ENCODE measurements at places on chromosomes 3 and 15.
A peak's percentile ranks its signal among the peaks of the same experiment; 100 is the strongest.

- peak; percentile 66 for DNase-seq
These were observed 15.5 kb downstream of the TATDN2 start for GRCh38 chr3:10263646-10264363.

DNA sequence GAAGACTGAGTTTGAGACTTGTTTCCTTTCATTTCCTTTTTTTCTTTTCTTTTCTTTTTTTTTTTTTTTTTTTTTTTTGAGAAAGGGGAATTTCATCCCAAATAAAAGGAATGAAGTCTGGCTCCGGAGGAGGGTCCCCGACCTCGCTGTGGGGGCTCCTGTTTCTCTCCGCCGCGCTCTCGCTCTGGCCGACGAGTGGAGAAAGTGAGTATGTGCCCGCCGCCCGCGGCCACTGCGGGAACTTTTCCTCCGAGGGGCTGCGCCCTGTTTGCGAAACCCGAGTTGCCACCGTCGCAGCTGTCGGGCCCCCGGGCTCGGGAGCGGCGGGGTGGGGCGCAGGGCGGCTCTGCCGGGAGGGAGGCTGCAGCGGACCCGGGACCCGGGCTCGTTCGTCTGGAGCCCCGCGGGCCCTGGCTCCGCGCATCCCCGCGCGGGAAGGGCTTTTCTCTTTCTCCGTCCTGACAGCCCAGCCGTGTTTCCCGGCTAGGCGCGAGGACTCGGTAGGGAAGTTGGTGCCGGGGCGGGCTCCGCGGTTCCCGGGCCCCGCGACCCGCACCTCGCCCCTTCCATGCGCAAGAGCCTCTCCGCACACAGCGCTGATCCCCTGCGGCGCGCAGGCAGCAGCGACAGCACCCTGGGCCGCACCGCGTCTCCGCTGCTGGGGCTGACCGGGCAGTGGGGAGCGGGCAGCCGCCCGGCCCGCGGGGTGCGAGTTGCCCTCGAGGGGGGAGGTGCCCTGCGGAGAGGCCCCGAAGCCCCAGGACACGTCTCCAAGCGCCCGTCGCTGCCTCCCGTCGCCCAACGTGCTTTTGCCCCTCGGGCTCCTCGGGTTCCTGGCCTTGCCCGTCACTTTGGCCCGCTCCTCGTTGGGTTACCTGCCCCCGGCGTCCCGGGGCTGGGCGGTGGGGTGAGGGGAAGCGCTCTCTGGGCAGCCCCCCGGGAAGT lies 1.4 kb downstream of the IGF1R start:
- DNase-seq: peak; percentile 29

DNA sequence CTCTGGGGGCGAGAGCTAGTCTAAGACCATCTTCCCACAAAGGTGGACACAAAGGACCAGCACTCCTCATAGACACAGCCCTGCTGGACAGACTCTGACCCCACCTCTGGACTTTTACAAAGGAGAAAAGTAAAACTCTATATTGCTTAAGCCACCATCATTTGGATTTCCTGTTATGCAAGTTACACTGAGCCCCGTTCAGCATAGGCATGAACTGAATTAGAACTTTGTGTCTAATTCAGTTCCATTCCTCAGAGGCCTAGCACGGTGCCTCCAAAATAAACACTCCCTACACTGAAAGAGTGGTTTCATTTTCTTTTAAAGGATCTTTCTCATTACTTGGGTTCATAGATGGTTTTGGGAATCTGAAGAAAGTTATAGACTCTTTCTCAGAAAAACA lies 79.2 kb upstream of the OCA2 start:
- DNase-seq: no peak

GRCh38 chr15:86849558-86850285 lies 770.1 kb downstream of the AGBL1 start:
- no peak for DNase-seq

- no peak for DNase-seq
These were observed 24.7 kb downstream of the CPN2 start for GRCh38 chr3:194326192-194326967.

GRCh38 chr3:60355825-60356224 lies 895.4 kb downstream of the FHIT start:
- DNase-seq: no peak

- DNase-seq: no peak
These were observed 37.6 kb downstream of the ZNF148 start for GRCh38 chr3:125337506-125337905.

DNA sequence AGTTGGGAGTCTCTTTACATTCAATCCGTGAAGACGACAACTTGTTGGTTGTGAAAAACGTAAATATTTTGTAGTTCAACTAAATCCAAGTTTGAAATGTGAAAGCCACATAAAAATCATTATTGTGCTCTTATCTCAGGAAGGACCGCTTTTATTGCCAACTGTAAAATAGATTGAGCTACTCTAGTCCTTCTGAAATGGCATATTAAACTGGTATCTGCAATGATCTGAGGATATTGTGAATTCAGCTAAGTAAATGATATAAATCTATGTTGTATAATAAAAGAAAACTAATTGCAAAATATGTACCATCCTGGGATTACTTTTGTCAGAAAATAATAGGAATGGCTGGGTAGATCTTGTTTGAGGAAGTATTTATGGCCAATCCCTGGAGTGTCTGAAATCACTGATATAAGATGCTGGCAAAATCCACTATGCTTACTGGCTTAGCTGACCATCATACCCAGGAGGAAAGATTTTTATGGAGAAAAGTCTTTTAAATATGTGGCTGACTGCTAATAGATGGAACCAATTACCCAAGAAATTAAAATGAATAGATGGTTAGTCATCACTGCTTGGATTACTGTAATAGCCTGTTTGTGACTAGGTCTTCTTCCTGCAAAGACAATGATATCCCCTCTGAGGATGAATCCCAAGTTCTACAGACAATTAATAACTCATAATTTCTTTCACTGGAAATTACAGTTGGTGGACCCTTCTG lies 191.8 kb downstream of the SEMA6D start:
- no peak for DNase-seq

- DNase-seq: no peak
These were observed 83.3 kb downstream of the GLDN start for GRCh38 chr15:51424780-51425179.

GRCh38 chr3:183377307-183377959 lies 51.0 kb downstream of the MCF2L2 start:
- DNase-seq: no peak

DNA sequence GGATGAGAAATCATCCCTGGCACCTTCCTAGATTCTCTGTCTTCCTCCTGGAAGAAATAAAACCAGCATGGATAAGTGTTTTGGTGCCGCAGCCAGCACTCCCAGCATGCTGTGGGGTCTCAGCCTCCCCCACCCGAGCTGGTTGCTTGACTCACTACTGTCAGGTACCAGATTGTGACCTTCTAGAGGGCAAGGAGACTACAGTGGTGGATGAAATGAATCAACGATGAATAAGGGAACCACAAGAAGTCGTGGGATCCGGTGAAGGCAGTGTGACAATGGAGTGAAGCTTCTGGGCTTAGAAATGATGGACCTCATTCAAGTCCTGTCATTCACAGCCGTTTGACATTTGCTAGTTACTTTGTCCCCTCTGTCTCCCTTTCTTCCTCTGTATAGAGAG lies 50.2 kb upstream of the SLCO3A1 start:
- no peak for DNase-seq

- no peak for DNase-seq
These were observed 157.7 kb downstream of the RPLP1 start for GRCh38 chr15:69610277-69610676.

DNA sequence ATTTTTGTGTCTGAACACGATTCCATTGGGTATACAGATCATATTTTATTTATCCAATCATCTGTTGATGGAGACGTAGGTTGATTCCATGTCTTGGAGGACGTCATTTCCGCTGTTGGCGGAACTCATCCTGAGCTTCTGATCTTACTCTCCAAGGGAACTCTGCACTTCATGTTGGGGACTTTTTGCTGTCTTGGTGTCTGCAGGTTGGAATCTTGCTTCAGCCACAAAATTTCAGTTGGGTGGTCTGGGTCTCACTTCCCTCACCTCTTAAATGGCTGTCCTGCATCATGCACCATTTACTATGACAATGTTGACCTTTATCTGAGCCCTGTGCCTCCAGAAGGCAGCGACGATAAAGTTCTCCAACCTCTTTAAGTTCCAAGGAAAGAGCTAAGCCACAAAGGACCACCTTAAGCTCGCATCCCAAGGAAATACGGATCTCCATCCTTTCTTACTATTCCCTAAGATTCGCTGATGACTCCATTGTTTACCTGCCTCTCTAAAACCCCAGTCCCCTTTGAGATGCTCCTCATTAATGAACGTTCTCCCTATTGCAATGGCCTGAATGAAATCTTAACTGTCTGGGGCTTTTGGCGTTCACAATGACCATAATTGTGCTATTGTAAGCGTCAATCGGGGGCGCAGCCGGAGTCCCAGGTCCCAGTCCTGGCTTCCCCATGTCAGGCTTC lies 23.1 kb upstream of the RNU6-1 start:
- no peak for DNase-seq

- peak; percentile 58 for DNase-seq
These were observed 86.5 kb downstream of the ST6GAL1 start for GRCh38 chr3:187016639-187017345.

Measured in Kasumi-1 (cell line).